ENCODE measurements at places on chromosomes 6 and 20.

DNA sequence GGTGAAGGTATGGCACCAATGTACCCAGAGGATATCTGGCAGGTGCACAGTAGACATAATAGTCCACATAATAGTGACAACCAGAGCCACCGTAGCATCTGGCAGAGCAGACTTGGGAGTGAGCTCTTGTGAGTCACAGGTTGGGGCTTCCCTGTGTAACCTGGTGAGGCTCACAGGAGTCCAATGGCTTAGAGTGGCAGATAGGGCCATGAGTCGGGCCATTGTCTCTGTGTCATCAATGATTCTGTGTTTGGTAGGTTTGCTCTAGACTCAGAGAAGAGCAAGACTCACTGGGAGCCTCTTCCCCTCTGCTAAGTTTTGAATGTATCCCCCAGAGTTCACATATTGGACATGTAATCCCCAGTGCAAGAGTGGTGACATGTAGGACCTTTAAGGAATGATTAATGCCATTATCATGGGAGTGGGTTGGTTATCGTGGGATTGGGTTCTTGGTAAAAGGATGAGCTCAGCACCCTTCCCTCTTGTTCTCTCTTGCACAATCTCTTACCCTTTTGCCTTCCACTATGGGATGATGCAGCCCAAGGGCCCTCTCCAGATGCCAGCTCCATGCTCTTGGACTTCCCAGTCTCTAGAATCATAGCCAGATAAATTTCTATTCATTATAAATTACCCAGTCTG, 22.6 kb upstream of the SIRPA start:
- no peak for DNase-seq

DNA sequence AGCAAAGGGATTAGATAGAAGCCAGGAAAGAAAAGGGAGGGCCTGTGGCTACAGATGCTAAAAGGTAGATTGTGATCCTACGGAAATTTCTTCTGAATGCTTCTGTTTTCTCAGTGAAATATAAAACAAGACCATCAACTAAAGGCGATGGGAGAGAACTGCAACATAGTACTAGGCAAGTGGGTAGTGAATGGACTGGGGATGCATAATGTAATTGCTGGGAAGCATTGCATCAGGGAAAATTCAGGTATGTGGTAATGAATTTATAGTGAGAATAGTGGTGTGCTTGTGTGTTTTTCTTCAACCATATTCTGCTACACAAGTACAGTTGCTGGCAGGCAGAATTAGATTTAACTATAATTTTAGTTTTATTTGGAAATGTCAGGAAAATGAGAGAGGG, 156.6 kb downstream of the OPN5 start:
- no peak for DNase-seq

DNA sequence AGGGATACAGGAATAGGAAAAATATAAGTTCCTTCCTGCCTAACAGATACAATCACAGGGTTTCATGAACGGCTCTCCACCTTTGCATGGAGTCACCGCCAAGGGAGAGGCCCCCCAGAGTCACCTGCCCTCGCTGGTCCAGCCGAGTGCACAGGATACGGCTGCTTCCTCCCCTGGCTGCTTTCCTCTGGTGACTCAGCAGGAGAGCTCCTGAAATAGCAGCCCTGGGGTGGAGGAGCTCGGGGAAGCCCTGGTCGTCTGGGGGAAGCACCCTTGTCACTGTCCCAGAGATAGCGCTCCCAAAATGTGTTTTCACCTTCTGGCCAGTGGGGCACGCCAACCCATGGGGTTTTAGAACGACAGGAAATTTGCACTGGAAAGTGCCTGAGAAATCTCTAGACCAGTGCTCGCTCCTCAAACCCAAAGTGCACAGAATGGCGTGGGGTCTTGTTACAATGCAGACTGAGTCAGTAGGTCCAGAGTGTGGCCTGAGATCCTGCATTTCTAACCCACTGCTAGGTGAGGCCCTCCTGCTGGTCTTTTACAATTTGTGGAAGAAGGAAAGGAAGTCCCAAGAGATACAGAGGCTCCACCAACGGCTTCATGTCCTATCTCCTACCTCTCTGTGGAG, 35.9 kb upstream of the FAM50B start:
- DNase-seq = peak; percentile 53

- no peak for DNase-seq
These were observed 151.8 kb upstream of the PRND start for GRCh38 chr20:4569865-4570264.

- DNase-seq = no peak
These were observed 437.3 kb downstream of the DHX35 start for GRCh38 chr20:39399463-39399862.

DNA sequence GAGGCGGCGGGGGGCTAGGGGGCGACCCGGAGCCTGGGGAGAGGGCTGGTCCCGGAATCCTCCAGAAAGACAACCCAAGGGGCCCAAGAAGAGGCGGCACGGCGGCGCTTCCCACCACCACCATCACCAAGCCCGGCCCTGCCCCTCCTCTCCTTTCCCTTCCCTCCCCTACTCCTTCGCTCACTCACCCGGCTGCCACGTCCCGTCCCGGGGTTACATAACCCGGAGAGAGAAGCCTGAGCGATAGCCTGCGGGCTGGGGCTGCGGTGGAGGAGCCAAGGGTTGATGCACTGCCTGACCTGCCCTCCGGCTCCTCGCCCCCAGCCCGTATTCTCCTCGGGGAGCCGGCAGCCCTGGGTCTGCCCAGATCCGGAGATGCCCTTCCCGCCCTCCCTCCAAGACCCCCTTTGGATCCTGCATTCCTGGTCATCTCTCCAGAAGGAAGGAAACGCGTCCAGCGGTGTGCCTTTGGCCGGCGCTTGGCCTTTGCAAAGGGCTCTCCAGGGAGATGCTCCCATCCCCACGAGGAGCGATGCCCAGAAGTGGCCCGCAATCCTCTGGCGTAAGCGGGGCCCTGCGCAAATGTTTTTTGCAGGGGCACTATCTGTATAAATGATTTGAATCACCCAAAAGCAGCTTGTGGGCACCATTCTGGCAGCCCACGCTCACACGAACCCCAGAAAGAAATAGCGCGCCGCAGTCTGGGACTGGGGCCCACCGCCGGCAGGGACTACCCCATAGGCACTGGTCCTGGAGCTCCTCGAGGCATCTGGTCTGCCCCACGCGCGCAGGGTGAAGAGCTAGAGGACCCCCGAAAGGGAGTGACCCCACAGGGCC, 4.6 kb upstream of the CPXM1 start:
- DNase-seq = peak; percentile 80

DNA sequence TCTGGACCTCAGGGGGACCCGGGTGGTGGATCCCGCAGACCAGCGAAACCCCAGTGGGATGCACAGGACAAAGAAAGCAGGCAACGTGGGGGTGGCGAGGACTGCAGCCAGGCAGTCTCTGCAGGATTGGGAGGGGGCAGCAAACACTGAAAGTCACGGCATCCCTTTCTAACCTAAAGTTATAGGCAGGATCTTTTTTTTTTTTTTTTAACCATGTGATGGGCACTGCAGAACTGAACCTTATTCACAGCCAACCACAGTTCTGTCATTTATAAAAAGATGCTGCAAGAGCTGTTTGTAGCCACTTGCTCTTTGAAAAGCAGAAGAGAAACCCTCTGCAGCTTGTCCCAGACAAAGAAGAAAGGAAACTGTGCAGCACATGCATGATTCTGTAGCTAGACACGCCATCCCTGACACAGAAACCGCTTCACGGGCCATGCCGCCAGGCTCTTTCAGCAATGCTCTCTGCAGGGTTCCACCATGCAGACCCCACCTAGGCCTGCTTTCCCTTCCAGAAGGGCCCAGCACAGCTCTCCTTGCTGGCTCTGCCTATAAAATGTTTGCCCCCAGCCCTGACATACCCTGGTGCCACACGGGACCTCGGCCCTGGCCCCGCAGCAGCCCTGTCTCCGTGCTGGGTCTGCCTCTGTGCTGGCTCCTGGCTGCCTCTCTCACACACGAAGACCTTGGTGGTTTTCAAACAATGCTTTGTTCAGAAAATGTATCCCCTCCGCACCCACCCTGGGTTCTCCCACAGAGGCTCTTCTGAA, 70.8 kb downstream of the PYGB start:
- peak; percentile 80 for DNase-seq
